ENCODE measurements at places on chromosomes 1 and 21.
A peak's percentile ranks its signal among the peaks of the same experiment; 100 is the strongest.

- no peak for DNase-seq
Measured at GRCh38 chr1:187001198-187001889, 172.6 kb downstream of the PLA2G4A start.

DNA sequence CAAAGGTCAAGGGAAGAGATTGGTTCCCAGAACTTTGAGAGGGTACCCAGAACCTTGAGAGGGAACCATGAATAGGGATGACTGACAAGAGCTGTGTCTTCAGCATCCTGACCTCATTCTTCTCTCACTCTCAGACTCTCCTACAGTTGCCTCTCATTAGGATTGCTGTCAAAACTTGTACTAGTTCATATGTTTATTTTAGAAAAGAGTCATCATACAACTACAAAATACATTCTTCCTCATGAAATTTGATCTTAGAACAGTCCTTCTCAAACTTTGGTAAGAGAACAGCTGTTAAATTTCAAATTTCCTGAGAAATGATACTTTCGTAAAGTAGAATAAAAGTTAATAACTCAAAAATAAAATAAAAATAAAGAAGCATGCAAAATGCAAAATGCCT lies 161.4 kb upstream of the ZRANB2 start:
- no peak for DNase-seq

- DNase-seq = no peak
Measured at GRCh38 chr1:108609483-108610049, 49.7 kb downstream of the EEIG2 start.

DNA sequence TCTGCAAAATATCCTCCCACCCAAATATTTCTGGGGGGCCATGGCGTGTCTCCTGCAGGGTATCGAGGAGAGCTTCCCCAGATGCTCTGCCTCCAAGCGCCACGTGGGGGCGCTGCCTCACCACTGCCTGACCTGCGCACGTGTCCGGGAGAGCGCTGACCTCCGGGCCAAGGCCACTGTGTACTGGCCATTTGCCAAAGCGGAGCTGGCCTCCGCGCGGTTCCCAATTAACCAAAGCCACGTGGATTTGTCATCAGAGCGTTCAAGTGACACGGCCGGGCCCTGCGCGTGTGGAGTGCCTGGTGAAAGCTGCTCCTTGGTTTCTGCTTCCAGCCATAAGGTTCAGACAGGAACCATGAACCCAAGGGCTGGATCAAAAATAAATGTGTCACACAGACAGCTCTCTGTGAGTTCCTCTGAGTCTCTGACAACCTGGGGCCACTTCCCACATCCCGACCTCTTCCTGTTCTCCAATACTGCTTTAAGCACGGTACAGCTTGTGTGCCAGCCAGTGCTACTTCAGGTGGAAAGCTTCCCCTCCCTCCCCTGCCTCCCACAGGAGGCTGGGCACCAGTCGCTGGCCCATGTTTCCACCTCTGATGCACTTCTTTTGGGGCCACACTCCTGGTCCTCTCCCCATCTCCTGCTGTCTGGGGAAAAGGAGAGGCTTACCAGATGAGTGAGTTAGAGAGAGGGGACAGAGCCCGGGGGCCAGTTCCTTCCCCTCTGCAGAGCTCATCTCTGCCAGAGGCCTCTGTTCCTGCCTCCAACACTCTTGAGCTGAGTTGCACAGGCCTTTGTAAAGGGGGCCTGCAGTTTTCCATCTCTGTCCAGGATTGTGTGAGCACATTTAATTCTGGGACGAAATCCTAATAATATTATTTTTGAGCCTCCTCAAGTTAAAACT lies 26.1 kb downstream of the ZP4 start:
- DNase-seq = peak; percentile 14

Measured in GM12892 (cell line).